NCI-H526 (cell line): ENCODE measurements at places on chromosomes 6 and 20.

- DNase-seq: peak; percentile 93
Measured at GRCh38 chr6:36682328-36683144, 4.0 kb downstream of the CDKN1A start.

DNA sequence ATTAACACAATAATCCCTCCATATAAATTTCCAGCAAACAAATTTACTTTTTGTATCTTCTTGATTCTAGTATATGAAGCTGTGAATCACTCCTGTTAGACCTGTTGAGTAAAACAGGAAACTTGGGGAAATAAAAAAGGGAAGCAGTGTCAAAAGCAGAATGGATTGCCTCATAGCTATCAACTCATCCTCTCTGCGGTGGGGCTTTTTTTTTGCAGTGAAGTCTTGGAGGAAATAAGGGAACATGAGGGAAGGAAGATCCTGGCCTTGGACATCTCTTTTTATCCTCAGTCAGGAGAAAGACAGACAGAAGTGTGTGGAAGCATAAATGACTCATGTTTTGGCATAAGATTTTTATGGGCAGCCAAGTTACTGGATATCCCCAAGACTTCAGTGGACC is 332.5 kb downstream of the TFAP2A start:
- DNase-seq: no peak

DNA sequence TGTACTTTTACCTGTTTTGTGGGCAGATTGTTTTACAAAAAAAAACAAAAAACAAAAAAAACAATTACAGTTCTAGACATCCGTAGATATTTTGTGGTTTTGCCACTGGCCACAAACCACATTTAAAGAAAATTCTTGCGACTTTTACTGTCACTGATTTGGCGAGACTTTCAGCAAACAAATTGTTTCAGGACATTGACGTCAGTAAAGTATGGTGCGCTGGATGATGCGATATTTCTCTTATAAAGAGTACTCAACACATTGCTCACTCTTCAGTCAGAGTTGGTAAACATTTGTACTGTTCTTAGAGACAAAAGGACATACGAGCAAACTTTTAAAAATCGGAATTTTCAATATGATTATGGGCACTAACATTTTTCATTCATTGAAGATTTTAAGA is 229.8 kb downstream of the HAO1 start:
- no peak for DNase-seq

- no peak for DNase-seq
Measured at GRCh38 chr6:6714118-6714897, 125.8 kb downstream of the LY86 start.

- no peak for DNase-seq
Measured at GRCh38 chr20:7792150-7792869, 147.9 kb downstream of the HAO1 start.

DNA sequence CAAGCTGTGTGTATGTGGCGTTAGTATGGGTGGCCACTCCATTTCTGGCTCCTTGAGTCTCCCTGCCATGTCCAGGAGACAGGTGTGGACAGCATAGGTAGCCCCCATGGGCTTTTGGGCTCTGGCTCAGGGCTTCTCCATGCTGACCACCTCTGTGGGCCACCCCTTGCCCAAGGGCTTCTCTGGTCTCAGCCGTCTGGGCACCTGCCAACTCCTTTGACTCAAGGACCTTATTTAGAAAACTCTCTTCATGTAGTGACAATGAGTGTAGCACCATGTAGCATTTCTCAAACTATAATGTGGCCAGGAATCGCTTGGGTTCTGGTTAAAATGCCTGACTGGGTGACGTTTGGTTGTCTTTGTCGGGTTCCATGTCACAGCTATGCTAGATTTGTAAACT is 5.1 kb upstream of the GTSF1L start:
- no peak for DNase-seq

DNA sequence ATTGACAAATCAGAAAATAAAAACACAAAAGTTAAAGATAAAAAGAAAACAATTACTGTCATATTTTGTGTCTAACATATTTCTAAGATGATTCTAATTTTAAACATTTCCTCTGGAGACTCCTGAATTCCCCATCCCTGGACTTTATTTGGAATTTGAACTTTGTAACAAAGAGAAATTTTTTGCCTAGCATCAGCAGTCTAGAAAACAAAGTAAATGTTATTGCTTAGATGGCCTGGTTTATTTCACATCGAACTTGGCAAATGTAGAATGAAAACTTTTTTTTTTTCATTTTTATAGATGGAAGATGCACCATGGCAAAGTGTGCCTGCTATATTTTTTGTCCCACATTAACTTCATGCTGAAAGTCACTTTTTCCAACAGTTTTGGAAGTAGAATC is 159.1 kb downstream of the TBX18 start:
- DNase-seq: no peak

DNA sequence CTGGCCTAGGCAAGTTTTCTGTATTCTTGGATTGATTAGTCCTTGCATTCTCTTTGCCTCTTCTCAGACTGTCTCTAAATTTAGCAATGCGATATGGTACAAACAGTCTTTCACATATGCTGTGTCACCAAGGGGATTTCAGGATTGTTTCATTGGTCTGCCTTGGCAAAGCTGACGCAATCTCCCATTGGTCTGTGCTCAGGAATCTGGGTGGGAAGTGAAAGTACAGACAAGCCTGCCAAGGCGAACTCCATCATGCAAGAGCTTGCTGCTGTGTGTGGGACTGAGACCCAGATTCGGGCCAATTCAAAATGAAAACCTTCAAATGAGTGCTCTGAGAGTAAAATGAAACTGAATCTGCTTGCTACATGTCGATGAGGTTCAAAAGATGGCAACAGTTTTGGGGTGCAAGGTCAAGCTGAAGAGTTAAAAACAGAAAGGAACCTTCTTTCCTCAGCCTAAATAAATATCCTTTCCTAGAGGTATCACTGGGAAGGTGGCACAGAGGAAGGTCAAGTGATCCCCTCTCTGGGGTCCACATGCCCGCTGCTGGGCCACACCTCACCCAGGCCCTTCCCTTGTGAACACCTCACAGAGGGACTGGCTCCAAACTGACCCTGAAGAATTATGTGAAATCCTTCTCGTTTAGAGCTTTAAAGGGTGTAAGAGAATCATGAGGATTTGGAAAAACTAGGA is 198.8 kb upstream of the PREP start:
- no peak for DNase-seq

GRCh38 chr20:58697201-58697866 is 4.7 kb downstream of the NPEPL1 start:
- no peak for DNase-seq

GRCh38 chr6:167113047-167113754 is 9.7 kb upstream of the CCR6 start:
- no peak for DNase-seq

DNA sequence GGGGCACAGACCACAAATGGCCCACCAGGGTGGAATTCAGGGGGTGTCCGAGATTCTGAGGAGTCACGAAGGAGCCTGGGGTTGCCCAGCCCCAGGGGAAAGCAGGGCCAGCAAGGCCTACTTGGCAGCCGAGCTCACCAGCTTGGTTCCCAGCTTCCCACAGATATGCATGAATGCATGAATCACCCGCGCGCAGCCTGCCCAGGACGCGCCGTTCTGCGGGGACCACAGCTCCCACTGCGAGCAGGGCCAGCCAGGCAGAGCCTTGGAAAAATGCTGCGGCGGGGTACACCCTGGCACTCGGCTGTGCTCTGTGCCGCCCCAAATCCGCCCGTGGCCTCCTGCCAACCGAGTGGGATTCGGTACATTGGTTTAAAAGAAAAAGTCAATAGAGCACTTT is 211.0 kb downstream of the NFATC2 start:
- no peak for DNase-seq

DNA sequence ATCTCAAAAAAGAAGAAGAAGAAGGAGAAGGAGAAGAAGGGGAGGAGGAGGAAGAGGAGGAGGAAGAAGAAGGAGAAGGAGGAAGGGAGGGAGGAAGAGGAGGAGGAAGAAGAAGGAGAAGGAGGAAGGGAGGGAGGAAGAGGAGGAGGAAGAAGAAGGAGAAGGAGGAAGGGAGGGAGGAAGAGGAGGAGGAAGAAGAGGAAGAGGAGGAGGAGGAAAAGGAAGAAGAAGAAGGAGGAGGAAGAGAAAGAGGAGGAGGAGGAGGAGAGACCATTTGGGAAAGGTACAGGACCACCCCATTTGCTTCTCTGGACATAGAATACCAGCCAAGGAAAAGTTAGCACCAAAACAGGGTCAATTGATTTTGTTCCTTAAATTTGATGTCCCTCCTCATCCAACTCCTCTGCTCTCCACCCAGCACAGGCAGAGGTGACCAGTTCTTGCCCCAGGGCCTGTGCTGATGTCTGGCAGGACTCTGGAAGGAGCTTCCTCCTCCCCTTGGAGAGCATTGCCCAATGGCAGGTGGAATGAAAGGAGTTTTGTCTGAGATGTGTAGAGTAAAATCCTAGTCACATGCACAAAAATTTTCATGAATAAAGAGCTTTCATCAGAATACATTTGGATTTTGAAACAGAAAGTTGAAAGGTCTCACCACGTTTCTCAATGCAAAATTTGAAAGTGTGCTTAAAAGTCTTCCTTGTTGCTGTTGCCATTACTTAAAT is 182.9 kb downstream of the LY86 start:
- no peak for DNase-seq

DNA sequence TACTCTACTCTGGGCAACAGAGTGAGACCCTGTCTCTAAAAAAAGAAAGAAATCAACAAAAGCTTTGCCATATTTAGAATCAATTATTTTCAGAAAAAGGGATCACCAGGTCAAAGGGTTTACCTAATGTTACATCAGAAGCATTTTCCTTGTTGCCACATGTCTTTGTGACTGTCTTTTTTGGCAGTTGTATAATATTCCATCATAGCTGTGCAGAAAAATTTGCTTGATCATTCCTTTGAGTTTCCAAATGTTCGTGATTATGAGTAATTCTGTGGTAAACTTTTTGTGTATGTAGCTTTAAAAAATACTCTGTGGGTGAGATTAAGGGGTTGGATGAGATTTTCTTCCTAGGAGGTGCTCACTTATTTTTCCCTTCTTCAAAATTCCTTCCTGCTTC is 26.4 kb downstream of the PNPLA1 start:
- no peak for DNase-seq

DNA sequence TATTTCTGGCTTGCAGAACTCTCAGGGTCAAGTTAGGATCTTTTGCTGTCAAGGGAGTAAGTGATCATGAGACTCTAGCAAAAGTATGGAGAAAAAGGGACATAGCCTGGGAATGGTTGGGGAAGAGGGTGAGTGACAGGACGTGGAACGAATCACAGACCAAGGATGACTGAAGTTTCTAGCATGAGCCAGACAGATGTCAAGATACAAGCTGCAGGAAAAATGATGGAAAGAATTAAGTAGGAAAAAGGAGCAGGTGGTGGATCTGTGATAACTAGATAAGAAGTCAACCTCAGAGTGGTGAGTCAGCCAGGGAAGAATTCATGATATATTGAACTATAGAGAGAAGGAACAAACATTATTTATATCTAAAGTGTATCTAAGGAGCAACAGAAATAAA is 159.8 kb upstream of the SYNDIG1 start:
- no peak for DNase-seq

DNA sequence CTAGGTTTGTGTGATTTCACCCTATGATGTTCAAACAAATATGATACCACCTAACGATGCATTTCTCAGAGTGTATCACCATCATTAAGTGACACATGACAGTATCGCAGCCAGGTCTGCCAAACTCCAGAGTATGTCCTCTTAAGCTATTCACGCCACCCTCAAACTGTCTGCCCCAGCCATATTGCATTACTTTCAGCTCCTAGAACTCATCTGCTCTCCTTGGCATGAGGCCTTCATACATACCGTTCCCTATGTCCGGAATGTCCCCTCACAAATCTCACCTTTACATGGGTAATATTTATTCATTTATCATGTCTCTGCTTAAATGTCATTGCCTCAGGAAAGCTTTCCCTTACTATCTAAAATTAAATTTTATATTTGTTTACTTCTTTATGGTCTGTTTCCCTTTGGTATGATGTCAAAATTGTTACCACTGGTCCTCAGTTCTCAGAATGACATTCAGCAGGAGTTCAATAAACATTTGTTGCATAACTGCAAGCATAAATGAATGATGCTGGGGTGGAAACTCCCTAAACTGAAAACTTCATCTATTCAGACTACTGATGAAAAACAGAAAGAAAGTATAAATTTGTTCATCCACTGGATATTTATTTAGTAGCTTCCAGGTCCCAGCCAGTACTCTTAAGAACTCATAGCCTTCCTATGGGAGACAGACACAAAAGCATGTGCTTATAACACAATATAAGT is 3.2 kb downstream of the SESN1 start:
- no peak for DNase-seq

DNA sequence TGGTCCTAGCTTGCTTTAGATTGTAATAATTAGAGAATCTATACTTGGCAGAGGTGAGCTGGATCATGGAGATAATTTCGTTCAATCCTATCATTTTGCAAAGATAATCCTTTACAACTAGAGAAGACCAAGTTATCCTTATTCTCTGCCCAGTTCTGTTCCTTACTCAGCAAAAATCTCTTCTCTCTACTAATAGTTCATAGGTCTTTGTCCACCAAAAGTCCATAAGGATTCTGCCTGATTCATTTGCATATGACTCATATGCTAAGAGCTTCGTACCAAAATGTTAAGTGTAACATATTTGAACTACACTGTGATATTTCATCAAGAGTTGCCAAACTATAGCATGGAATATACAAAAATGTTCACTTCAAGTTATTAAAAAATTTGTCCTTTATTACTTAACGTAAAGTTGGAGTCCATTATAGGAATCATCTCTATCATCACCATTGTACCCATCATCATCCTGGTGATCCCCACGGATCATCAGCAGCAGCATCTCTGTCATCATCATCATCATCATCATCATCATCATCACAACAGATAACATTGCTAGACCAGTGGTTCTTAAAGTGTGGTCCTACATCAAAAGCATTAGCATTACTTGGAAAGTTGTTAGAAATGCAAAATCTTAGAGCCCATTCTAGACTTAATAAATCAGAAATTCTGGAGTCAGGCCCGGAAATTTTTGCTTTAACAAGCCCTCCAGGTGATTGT is 463.0 kb downstream of the DHX35 start:
- no peak for DNase-seq

- peak; percentile 91 for DNase-seq
Measured at GRCh38 chr20:50192364-50193198, 2.0 kb downstream of the CEBPB start.

DNA sequence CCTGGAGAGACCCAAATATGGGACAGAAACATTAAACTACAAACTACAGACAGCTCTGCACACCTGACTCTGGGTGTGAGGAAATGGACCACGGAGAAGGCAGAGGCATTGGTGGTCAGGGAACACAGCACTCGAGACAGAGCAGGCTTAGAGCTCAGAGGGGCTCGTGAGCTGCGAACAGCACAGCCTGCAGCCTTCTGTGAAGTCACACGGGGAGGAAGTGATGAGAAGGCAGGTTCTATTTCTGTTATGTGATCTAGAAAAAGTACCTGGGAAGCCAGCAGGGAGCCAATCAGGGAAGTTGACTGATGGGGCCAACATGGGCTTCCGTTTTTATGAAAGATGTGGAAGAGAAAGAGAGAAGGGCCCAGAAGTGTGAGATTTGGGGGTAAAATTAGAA is 88.9 kb upstream of the SNAP25 start:
- DNase-seq: no peak

- no peak for DNase-seq
Measured at GRCh38 chr6:166031275-166031674, 136.4 kb downstream of the TBXT start.

GRCh38 chr6:82396964-82397751 is 33.5 kb downstream of the TPBG start:
- DNase-seq: no peak
